Tibial nerve (tissue), 4 donors: ENCODE measurements at places on chromosomes 6 and 20.

DNA sequence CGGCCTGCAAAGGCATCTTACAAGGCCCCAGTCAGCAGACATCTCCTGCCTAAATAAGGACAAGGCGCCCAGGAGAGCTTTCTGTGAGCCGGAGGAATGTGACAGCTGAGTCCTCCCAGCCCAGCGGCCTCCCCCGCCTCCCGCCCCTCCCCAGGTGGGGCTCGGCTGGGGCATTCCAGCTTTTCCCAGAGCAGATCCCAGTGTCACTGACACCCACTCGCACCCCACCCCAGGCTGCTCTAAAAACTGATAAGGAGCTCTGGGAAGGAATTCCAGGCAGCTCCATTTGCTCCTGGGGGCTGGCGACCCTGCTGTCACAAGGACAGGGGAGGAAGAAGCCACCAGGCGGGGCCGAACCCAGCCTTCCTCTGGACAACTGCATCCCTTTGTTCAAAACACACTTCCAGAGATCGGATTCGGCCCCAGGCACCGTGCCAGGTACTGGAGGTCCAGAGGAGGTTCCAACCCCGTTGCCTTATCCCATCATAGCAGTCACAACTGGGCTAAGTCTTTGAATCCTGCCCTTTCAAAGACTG, 49.7 kb downstream of the JPH2 start:
- no peak for DNase-seq

DNA sequence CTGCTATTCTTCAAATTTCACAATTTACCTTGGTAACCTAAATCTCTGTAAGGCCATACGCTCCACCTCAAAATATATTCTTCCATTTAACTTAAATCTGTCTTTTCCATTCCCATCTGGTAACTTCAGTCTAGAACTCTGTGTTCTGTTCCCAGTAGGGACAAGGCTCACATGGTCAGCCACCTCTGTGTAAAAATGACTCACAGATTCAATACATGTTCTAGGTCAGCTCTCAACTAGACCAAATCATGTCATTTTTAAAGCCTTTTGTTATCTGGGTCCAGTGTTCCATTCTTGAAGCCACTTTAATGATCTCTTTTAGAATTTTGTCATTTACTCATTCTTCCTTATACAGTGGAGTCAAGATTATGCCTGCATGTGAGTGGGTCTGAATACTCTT, 315.6 kb upstream of the CITED2 start:
- DNase-seq: no peak

GRCh38 chr20:11098888-11099287, 425.1 kb upstream of the JAG1 start:
- no peak for DNase-seq

DNA sequence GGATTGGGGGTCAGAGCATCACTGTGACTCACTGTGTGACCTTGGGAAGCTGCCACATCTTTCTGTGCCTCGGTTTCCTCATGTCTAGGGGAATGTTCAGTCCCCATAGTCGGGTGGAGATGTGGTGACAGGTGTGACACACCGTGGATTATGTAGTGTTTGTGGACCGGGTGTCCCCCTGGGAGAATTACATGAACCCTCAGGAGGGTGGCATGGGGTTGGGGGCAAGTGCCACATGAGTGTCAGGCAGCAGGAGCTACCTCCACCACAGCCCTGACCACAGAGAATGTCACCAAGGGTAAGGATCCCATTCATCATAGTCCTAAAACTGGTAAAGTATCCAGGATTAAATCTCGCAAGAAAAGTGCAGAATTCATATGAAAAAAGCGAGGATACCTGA, 23.2 kb downstream of the SUN5 start:
- no peak for DNase-seq

- no peak for DNase-seq
Observed at GRCh38 chr6:111353912-111354462, 129.0 kb downstream of the REV3L start.

GRCh38 chr20:48049171-48049570, 263.9 kb upstream of the SULF2 start:
- DNase-seq: no peak

GRCh38 chr6:73400656-73401055, 6.0 kb downstream of the DDX43 start:
- DNase-seq: no peak

GRCh38 chr6:35019171-35019570, 122.0 kb downstream of the TCP11 start:
- no peak for DNase-seq

DNA sequence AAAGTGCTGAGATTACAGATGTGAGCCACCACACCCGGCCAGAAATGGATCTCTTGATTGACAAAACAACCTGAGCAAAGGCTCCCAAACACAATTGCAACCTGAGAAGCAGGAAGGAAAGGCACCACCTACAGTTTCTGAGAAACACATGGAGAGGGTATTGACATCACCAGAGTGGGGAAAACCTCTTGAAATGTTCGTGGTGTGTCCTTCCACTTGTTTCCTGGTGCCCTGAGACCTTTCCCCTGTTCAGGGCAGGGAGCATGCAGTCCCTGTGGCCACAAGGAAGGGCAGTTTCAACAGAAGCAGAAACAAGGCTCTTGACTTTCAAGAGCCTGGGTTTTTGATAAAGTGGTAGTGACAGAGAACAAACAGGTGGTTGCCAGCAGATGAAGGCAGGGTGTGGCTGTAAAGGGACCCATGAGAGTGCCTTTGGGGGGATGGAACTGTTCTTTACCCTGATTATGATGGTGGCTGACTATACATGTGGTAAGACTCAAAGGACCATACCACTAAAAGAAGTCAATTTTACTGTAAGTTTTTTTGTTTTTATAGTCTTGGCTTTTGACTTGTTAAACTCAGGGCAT, 3.2 kb upstream of the BPIFA1 start:
- no peak for DNase-seq

DNA sequence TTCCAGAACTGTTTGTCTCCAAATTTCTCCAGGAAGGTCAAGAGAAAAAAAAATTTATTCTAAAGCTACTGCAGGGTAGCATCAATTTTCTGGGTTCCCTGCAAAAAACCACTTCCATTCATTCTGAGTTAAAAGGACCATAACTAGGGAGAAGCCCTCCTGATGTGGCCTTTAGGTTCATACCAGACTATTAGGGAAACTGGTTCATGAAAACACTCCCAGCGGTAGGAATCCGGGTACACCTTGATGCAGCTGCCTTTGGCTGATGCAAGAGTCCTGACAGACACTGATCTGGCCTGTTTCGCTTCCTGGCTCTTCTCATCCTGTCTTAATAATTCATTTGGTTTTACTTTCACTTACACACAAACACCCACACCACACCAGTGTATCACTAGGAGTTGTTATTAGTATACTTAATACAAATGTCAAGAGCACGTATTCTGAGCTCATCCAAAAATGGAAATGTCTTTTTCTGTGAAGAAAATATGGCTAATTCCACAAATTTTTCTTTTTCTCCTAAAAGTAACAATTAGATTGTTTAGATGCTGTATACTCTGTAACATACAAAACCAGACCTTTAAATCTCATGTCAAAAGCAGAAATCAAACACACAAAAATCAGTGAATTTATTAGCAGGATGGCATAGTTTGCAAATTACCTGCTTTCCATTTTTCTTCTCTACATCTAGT, 38.4 kb upstream of the ARHGAP18 start:
- no peak for DNase-seq

GRCh38 chr6:42010185-42010891, 40.0 kb upstream of the TAF8 start:
- no peak for DNase-seq

DNA sequence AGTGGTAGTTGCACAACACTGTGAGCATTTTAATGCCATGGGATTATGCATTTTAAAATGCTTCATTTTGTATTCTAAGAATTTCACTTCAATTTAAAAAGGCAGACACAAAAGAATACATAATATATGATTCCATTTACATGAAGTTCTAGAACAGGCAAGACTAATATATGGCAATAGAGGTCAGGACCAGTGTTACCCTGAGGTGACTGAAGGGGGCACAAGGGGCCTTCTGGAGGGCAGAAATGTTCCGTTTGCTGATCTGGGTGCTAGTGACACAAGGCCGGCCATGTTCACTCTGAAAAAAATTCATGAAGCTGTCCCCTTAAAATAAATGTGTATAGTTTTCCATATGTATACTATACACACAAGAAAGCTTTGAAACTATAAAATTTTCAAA, 28.5 kb downstream of the TASP1 start:
- no peak for DNase-seq

DNA sequence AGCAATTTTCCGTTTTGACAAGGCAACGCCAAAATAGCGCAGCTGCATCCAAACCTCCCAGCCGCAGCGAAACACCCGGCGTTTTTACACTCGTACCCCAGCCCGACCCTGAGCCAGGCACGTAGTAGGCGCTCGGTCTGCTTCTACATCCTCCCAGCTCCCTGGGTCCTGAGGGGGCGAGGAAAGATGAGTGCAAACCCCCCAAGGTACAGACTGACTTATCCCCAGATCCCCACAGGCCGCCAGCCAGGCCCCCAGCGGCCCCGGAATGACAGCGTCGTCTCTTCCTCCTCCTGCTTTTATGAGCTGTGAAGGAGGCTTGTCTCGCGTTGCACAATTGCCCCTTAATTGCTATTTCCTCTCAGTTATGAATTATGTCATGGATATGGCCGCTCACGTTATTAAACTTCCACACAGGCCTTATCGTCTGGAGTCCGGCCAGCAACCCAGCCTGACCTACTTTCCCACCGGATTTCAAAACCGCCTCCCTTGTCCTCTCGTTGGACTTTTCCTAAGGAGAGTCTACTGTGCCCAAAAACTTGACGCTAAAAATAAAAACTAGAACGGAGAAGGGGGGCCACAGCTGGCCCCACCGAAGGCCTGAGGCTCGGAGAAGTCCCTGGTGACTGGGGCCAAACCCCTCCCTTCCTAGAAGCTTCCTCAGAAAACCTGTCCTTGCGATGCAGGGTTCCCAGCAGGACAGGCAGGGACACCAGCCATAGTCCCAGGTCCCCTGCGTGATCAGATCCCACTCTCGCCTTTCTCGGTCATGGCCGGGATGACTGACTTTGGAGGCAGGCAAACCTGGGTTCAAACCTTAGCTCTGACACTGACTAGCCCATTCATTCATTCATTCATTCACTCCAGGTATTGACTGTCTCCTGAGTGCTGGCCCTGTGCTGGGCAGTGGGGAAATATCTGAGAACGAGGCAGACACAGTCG, 130.9 kb upstream of the PTPN1 start:
- DNase-seq: peak; percentile 86

- no peak for DNase-seq
Observed at GRCh38 chr6:107656401-107656800, 166.5 kb downstream of the SOBP start.

GRCh38 chr6:167151648-167152047, 6.1 kb downstream of the GPR31 start:
- DNase-seq: no peak

DNA sequence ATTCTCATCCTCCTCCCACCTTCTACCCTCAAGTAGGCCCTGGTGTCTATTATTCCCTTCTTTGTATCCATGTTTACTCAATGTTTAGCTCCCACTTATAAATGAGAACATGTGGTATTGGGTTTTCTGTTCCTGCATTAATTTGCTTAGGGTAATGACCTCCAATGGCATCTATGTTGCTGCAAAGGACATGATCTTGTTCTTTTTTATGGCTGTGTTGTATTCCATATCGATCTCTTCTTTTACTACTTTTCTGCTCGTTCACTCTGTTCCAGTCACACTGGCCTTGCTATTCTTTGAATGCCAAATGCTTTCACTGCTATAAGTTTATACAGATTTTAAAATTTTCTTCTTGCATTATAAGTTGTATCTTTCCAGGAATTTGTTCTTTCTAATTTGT, 57.7 kb downstream of the RSPH3 start:
- DNase-seq: no peak

GRCh38 chr6:37230104-37230503, 27.5 kb upstream of the TBC1D22B start:
- DNase-seq: no peak

DNA sequence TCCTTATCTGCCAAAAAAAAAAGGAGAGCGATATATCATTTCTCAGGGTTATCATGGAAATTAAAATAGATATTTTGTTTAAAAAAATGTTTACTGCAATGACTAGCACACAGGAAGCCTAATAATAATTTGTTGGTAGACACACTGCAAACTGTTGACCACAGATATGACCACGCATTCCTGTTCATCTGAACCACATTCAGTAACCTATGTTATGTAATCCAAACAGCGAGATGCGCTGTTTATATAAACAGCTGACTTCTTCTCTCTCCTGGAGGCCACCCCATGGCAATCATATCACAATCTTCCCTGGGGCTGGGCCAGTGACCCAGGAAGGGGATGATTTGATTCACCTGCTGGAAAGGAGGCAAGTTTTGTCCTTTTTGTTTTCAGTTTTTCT, 129.3 kb upstream of the UST start:
- DNase-seq: no peak

GRCh38 chr20:36153736-36154699, 522 bp upstream of the EPB41L1 start:
- peak; percentile 73 for DNase-seq

DNA sequence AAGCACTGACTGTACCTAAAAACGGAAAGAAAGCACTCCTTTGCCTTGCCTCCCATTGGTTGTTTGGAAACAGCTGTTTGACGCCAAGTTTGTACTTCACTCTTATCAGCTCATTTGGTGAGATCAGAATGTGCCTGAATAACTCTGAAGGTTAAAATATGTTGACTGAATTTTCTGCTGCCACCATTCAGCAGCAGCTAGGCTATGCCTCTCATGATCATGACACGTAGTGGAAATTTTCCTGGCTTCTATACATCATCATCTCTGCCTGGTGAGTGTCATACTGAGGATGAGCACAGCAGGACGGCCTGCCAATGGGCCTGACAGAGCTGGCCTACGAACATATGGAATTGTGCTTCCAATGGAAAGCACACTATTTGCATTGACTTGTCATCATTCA, 704.9 kb upstream of the CITED2 start:
- DNase-seq: no peak

DNA sequence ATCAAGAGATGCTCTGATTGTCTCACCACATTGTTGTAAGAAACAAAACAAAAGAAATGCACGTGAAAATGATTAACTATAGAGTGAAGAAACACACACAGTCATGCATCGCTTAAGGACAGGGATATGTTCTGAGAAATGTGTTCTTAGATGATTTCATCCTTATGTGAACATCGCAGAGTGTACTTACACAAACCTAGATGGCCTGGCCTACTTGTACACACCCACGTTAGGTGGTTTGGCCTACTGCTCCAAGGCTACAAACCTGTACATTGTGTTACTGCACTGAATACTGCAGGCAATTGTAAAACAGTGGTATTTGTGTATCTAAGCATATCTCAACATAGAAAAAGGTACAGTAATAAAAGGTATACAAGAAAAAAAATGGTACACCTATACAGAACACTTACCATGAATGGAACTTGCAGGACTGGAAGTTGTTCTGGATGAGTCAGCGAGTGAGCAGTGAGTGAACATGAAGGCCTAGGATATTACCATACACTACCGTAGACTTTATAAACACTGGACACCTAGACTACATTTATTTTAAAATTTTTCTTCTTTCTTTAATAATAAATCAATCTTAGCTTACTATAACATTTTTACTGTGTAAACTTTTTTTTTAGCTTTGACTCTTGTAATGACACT, 48.6 kb downstream of the FKBP5 start:
- DNase-seq: no peak

DNA sequence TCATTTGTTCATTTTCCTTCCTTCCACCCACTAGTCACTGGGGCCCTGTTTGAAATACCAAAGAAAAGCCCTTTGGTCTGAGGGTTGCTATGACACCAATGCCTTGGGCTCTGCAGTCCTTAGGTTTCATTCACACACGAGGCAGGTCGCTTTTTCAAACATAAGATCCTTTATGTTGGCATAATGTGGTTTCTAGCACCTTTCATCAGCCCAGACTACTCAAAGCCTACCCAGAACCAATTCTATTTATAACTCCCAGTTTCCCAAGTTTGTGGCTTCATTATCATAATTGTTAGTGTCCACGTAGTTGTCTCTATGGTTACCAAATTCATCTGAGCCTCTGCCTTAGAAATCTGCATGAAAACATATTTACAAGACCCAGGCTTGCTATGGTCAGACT, 6.6 kb upstream of the TP53RK start:
- DNase-seq: no peak
